ENCODE measurements at places on chromosomes 13 and 19. TPM values are rescaled to one million over a fixed set of nuclear protein-coding genes. Genes with fewer than 3 reads are reported as not detected.
A peak's percentile ranks its signal among the peaks of the same experiment; 100 is the strongest.

ZNF471 gene
- 3.1 TPM for total RNA-seq

CLDND2 gene
- not detected for total RNA-seq

KIR2DL3 gene
- total RNA-seq: not detected

POLD1 gene
- 28.4 TPM for total RNA-seq

TBC1D4 gene
- total RNA-seq: 10.3 TPM

FCHO1 gene
- total RNA-seq: 0.90 TPM

CEACAM5 gene
- total RNA-seq: 11.6 TPM

BRD4 gene
- 15.4 TPM for total RNA-seq

ERICH4 gene
- total RNA-seq: not detected

DNA sequence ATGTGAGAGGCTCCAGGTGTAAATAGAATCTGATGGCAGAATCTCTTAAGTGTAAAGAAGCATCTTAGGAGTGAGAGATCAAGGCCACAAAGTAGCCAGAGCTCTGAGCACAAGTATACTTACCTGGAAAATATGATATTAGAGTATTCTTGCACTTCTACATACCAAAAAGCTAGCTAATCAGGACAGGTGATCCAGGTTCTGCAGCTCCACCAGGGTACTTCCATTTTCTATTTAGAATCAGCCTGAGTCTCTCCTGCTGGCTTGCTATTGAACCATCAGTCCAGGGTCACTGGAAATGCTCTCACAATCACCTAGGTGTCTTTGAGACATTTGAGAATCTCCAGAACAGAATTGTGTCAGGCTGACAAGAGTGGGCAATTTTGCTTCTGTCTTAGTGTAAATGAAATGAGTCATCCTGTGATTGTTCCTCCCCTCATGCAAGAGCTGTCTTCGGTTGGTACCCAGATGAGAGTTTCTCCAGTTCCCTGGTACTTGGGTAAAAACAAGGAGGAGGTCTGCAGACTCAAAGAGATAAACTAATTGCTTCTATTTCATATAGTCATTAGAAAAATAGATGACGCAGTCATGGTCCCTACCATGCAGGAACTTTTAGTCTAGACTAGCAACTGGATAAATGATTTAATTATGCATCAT, 14.6 kb downstream of the ZNF254 start:
- peak; percentile 4 for DNase-seq

GRCh38 chr13:21232196-21232595, 55.7 kb downstream of the MRPL57 start:
- no peak for DNase-seq

- DNase-seq: no peak
These were observed 64.2 kb downstream of the SIAH3 start for GRCh38 chr13:45787346-45787745.

DNA sequence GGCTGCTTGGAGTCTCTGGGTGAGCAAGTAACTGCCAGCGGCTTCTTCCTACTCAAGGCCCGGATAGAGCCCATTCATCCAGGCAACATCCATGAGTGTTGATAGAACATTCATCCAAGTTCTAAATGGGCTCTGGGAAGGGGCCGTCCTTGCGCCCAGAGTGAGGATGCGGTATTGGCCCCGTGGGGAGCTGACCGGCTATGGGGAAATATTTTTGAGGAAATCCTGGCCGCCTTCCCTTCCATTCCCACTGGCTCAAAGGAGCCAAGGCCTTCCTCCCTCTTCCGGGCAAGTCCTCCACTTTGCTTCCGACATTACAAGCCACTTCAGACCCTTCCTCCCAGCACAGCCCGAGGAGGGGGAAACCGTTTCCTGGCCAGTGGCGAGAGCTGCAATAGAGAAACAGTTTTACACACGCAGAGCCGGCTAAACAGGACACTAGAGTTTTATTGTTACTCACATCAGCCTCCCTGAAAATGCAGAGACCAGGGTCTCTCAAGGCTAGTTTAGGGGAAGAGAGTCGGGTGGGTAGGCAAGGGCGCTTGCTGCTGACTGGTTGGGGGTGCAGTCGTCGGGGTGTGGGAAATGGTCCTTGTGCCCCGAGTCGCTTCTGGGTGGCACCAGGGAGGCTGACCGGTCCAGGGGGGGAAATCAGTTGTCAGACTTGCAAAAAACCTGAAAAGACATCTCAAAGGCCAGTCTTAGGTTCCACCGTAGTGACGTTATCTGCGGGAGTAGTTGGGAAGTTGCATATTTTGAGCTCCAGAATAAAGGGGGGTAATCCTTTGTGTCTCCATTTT, 37.5 kb downstream of the C13orf46 start:
- no peak for DNase-seq

- DNase-seq: no peak
These were observed 61.2 kb downstream of the PEPD start for GRCh38 chr19:33460221-33460908.

DNA sequence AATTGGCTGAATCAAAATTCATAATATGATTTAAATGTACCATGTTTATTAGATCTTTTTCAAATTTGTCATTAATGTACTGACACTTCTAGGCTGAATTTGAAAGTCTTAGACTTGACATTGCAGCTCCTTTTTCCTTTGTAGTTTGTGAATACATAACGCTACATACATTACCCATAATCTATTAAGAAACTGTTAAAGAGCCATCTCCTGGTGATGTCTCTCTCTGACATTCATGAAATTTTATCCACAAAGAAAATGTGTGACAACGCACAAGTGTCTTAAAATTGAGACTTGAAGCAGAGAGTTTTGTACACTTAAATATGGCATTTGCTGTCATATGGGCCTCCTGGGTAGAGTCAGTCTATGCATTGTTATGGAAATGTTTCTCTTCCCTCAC, 320.2 kb upstream of the ARGLU1 start:
- DNase-seq: no peak

DNA sequence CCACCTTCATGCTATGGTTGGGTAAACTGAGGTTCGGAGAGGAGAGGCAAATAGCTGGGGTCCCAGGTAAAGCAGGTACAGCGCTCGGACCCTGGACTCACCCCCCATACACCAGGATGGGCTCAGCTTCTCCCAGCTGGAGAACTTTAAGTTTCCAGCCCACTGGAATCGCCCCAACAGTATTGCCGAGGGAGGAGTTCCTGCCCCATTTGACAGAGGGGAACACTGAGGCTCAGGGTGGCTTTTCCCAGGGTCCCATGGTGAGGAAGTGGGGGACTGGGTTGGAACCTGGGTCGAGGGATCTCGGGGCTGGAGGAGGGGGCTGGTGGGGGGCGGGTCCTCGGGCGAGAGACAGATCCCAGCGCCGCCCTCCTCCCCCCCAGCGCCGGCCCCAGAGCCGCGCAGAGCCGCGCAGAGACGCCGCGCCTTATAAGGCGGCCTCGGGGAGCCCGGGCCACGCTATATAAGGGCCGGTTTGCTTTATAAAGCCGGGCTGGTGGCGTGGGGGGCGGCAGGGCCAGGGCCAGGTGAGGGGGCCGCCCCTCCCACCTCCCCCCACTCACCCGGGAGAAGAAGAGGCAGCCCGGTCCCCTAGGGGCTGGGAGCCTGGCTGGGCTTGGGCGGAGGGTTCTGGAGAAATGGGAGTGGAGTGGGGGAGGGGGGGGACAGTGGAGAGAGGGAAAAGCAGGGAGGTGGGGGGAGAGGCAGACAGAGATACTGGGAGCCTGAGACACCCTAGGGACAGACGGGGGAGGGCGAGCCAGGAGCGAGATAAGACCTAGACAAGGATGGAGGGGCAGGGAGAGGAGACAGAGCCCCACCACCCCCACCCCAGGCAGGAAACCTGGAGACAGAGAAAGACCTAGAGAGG, 1.1 kb downstream of the CNN1 start:
- no peak for DNase-seq

DNA sequence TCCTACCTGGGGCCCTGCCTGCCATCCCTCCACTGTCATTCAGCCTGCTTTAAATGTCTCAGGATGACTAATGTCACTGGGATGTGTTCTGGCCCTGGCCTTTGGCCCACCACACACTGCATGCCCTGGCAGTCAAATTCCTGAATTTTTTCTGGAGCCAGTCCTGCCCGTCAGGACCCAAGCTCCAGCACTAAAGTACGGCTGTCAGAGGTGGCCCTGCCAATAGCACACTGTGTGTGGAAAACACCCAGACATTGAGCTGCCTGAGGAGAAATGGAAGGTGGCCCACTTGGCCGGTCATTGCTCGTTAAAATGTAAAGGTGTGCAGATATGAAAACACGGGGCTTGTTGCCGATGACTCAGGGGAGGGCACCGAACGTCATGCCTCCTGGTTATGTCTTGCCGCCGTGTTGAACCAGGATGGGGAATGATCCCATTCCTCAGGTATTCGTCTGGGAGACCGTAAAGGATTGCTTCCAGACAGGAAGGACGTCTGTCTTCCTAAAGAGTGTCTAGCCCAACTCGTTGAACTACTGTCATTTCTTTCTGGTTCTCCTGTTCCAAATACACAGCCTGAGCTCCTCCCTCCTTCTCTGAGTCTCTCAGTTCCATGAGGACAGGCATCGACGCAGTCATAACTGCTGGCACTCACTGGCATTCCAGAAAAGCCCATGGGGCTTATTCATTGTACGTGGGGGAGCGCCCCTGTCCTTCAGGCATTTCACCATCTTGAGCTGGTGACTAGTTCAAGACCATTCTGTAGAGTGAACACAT, 40.6 kb downstream of the COL4A2 start:
- DNase-seq: peak; percentile 100

DNA sequence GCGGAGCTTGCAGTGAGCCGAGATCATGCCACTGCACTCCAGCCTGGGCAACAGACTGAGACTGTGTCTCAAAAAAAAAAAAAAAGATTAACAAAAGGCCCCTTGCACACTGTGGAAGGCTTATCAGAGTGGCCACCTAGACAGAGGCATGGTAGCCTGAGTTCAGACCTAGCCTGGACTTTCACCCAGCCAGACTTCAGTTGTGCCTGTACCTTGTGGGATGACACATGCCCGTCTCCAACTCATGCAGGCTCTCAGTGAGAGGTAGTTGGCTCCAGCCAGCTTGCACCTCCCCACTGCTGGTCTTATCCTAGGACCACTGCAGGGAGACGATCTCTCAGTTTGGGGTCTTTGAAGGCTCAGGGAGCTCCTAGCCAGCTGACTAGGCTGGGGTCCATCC, 52.2 kb downstream of the GATAD2A start:
- no peak for DNase-seq

Measured in bronchial epithelial cell (primary cell).